ENCODE measurements at places on chromosomes 3 and 15.

DNA sequence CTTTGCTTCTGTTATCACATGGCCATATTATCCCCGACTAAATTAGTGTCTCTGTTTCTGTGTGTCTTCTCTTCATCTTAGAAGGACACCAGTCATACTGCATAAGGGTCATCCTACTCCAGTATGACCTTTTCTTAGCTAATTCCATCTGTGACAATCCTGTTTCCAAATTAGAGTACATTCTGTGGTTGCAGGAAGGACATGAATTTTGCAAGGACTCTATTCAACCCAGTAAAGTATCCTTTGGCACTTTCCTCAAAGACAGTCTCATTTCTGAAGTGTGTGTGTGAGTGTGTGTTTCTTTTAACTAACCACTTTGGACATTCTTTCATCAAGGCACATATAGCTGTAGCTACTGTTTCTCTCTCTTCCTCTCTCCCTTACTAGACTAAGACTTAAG lies 15.2 kb upstream of the MME start:
- no peak for DNase-seq

DNA sequence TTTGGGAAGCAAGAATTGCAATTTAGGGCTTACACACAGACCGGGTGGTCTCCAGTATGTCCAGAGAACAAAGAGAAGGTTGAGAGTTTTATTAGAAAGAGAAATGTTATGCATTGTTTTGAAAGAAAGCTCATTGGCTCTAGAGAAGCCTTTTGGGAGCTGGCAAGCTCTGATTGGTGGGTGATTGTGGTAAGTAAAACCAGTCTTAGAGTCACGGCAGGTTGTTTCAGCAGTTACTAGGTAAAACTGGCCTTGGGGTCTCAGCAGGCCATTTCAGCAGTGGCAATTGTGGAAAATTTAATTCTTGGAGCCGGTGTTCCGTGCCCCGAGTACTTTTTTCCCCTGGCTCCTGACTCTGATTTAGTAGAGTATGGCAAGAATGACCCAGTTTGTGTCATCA lies 78.1 kb downstream of the MRPL46 start:
- DNase-seq = no peak

DNA sequence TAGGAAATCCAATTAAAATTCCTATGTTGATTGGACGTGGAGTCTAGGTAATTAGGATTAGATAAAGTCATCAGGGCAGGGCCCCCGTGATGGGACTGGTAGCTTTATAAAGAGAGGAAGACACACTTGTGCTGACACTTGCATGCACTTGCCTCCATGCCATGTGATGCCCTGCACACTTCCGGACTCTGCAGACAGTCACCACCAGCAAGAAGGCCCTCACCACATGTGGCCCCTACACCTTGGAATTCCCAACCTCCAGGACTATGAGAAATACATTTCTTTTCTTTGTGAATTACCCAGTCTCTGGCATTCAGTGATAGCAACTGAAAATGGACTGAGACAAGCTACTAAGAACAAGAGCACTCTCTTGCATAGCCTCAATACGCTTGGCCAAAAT lies 90.6 kb downstream of the CRYGS start:
- no peak for DNase-seq

DNA sequence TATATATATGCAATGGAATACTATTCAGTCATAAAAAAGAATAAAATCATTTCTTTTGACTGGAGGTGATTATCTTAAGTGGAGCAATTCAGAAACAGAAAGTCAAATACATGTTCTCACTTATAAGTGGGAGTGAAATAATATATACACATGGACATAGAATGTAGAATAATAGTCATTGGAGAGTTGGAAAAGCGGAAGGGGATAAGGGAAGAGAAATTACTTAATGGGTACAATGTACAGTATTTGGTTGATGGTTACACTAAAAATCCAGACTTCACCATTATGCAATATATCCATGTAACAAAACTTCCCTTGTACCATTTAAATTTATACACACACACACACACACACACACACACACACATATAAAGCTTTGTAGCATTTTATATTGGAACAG lies 84.3 kb downstream of the RAP2B start:
- DNase-seq = no peak

- DNase-seq = no peak
Measured at GRCh38 chr15:82810890-82811426, 1.5 kb downstream of the WHAMM start.

- DNase-seq = peak; percentile 49
Measured at GRCh38 chr3:13009132-13009945, 63.9 kb downstream of the IQSEC1 start.

DNA sequence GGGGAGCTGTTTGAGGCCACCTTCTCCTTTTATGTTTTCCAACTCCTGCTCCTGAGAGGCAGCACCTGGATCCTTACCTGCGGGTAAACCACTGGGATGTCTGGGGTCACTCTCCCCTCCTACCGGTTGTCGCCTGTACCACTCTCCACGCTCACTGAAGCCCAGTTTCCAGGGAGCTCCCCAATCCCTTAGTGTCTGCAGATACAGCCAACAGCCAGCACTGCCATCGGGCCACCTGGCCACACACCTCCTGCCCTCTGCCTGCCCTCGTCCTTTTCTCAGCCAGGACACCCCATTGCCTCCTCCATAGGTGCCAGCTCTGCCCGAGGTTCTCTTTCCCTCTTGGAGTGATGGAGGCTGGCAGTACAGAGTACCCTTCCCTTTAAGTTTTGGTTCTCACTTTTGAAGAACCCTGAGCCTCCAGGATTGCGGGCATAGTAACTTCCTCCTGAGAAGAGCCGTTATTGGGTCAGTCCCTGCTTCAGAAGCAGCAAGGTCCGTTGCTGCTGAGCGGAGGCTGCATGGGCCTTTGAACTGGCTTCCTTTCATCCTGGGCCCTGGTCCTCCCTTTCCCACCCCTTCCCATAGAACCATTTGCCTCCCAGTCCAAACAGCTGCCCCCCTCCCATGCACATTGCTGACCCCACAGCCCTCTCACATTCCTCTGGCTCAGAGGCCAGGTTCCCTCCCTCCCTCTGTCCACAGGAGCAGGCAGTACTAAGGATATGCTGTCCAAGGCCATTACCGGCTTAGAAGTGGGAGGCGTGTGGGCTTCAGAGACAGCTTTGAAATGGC lies 30.9 kb downstream of the ARNT2 start:
- no peak for DNase-seq

DNA sequence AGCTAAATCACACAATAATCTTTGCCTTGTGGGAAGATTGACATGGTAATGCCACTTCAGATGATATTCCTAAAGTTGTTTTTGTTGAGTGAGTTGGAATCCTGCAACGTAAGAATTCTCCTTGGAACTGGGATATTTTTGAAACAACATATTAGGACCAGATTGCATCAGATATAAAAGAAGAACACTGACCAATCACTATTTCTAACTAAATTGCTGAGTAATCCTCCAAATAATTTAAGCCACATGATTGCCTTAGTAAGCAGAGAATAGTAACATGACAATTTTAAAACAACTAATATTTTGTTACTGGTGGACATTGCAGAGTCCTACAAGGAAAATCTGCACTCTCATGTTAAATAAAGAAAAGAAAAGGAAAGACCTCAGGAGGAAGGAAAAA lies 353.9 kb upstream of the LMCD1 start:
- no peak for DNase-seq

GRCh38 chr3:195809291-195809785 lies 2.4 kb downstream of the MUC4 start:
- no peak for DNase-seq

DNA sequence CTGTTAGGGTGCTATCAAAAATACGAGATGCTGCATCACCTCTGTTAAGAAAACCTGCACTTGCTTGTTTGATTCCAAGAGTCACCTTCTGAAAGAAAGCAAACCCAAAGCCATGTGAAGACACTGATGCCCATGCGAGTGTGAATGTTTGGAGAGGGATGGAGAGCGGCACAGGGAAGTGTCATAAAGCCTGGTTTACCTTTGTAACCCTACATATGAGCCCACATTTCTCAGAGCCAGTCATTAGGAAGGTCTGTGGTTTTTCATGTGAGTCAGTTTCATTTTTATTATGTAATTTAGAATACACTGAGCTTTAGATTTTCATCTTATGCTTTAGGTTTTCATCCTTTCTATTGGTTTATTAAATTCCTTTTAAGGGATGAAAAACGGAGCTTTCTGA lies 896.8 kb downstream of the ROBO1 start:
- DNase-seq = no peak

DNA sequence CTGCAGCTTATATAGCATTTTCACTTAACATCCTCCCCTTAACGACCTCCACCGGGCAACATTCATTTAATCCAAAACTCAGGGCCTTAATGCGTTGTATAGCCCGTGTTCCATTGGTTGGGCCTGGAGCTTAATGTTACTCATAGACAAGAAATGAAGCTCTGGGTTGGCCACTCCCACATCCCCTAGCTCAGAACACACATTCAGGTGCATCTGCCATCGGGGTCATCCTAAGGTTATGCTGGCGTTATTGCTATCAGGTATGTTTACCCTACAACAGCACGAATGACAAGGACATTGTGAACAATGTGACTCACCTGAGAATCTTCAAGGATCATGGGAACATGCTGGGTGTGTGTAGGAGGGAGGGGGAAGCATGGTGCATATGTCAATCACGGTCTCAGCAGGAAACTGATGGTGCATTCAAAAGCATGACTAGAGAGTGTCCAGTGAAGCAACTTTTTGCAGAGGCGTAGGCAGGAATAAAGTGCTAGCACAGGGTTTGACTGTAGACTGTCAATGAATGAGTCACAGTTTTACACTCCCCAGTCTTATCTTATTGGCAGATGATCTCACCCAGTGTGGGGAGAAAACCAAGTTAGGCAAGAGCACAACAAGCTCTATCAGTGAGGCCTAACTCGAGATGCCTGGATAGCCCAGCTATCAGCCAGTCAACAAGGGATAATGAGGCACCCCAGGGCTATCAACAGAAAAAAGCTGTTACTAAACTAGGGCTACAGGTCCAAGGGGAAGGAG lies 402.1 kb upstream of the MCTP2 start:
- DNase-seq = no peak

DNA sequence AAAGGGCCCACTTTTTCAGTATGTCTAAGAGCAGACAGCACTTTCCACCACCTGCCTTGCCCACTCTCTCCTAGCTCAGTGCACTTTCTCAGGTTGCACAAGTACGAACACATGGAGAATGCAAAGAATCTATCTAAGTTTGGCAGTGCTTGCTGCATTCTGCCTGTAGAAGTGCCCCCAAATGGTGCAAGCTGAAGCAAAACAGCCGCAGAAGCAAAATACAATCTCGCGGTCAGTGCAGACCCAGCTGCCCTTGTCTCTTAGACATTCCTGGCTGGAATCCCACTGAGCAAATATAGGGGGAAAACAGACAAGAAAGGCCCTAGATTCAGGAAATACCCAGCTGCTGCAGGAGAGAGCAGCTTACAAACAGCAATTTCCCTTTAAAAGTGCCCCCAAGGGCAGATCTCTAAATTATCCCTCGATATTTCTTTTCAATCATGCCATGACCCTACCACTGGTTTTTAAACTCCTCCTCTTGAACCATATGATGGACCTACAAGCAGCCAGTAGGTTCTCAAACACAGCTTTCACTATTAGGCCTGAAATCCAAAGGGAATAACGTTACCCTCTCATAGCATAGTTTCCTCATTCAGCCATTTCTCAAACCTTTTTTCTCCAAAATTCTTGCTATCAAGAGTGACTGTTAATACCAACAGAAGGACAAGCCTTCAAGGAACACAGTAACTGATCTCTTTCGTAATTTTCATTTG lies 67.0 kb downstream of the TNIK start:
- no peak for DNase-seq
